ENCODE measurements at places on chromosomes 5 and 9.

DNA sequence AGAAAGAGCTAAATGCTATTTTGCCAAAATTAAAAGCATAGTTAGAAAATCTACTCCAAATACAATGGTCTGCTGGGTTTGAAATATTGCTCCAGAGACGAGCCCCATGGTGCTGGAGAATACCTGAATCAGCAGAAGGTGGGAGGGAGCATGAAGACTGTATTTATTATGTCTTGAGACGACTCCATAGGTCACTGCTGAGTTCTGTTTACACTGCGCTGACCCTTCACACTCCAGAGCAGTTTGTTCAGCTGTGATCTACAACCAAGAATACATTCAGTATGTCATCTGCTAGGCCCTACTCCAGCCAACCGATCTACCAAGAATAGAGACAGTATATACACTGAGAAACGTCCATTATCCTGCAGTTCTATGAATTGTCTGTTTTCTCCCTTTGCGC lies 150.5 kb downstream of the TLE1 start:
- DNase-seq = no peak

DNA sequence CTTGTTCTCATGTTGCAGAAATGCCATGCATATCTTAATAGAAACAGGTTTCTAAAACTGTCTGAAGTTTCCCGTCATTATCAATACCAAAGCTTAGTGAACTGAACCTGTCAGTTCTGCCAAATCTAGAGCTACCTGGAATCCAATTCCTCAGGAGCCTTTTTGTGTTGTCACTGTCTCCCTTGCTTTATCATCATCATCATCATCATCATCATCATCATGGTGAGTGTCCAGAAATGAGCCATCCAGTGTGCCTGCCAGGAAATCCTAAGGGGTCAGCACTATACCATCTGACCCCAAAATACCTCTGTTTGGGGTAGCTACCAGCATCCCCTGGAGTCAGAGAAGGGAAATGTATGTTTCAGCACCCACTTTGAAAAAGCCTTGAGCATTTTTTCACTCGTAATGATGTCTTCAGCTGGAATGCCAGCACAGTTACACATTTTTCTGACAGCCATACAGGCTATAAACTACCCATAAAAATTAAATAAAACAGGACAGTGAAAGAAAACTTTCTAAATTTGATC lies 150.3 kb downstream of the NR2F1-AS1 start:
- no peak for DNase-seq

- DNase-seq = no peak
Observed at GRCh38 chr5:175823731-175824525, 47.5 kb upstream of the CPLX2 start.

- no peak for DNase-seq
Observed at GRCh38 chr5:150206098-150206778, 16.4 kb downstream of the SLC6A7 start.

DNA sequence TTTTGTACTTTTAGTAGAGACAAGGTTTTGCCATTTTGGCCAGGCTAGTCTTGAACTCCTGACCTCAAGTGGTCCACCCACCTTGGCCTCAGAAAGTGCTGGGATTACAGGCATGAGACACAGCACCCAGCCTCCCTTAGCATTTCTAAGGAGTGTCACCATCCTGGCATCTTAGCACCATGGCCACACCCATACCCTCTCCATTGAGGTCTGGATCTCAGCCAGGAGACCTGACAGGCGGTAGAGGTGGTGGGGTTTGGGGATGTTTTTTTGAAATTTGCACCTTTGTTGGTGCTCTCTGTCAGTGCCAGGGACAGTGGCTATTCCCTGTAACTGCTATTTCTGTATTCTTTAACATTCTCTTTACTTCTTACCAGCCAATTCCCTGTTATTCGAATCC lies 72.5 kb downstream of the TRIM36 start:
- DNase-seq = no peak

GRCh38 chr9:92384375-92384774 lies 20.0 kb downstream of the OGN start:
- DNase-seq = no peak

GRCh38 chr9:87713988-87714330 lies 12.0 kb upstream of the CTSL start:
- no peak for DNase-seq

GRCh38 chr5:66277981-66278380 lies 133.9 kb downstream of the SREK1 start:
- DNase-seq = no peak

DNA sequence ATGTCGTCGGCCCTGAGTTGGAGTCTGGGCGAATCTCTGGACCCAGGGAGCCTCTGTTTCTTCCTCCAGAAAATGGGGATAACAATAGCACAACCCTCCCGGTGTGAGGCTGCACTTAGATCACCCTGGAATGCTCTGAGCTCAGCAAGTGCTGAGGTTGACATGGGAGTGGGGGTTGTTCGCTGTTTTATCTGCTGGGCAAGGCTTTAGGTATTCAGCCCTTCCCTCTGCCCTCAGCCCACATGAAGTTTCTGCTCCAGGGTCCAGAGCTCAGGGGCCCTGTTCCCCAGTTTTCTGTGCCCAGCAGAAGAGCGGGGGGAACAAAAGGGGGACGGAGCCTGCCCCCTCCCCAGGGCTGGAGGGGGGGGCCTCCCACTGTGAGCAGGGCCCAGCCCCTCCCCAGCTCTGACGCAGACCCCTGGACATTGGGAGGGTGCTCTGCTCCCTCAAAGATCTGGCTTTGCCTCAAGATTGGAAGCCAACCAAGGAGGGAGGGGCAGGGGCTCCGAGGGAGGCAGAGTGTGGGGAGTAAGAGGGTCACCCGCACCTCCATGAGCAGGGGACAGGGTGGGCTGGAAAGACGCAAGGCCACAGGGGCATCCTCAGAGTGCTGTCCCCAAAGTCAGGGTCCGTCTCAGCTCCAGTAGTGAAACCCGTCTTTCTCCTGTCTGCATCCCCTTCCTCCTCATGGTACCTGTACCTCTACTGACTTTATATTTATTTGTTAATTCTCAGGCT lies 215.6 kb downstream of the C9orf50 start:
- DNase-seq = no peak

GRCh38 chr5:134118212-134118835 lies 3.8 kb downstream of the TCF7 start:
- DNase-seq = no peak

DNA sequence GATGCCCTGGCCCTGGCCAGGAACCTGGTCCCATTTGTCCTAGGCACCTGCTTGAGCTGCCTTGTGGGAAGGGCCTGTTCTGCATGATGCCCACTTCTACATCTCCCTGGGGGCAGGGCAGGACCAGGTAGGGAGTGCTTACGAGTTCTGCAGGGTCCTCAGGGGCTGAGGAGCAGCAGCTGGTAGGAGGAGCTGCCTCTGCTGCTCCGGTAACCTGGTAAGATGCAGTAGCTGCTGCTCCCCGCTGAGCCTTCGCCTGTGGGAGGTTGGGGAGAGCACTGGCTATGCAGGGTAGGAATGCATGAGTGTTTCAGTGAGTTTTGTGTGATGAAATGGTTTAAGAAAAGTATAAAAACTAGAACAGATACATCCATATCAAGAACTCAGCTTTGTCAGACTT lies 13.6 kb downstream of the LRRC8A start:
- DNase-seq = no peak

GRCh38 chr9:34560599-34561214 lies 28.8 kb downstream of the CNTFR start:
- no peak for DNase-seq

- DNase-seq = no peak
Observed at GRCh38 chr9:132986640-132987620, 8.4 kb downstream of the GFI1B start.

DNA sequence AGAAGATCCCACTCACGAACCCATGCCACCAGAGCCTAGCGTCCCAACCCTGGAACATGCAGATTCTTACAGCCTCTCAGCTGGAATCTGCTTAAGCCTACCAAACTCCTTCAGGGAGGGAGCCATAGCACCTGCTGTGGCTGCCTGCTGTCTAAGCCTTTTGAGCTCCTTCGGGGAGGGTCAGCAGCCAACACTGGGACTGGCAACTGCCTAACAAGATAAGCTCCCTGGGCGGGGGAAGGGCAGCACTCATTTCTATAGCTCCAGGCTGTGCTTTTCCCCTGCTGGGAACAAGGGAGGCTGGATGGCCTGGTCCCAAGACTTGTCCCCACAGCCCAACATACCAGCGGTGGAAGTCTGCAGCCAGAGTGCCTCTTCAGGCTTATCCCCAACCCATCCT lies 199.1 kb upstream of the OR13F1 start:
- no peak for DNase-seq

DNA sequence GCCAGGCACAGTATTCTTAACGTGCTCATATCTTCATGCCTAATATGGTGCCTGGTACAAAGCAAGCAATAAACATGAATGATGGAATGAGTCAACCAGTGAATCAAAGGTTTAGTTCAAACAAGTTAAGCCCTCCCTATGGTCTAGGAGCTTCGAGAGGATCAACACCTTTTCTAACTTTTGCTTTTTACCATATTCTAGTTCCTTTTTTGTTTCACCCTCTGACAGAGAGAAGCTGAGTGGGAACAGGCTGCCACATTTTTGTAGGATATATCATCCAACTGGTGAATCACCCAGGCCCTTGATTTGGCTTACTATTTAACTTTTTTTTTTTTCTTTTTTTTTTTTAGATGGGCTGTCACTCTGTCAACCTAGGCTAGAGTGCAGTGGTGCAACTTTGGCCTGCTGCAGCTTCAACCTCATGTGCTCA lies 39.3 kb upstream of the TNC start:
- DNase-seq = no peak

DNA sequence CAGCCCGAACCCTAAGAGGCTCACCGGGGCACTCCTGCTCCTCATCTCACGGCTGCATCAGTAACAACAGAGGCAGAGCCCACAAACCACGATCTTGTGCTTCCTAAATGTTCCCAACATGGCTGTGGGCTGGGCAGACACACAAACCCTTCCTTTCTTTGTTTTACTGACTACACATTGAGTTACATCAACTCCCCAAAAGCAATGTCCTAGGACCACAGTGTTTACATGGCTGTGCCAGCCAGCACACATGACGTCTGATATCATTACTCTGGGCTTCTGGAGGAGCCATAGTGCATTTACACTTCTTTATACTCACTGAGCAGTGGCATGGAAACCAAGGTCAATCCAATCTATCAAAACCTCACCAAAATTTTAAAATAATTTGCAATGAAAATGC lies 101.4 kb downstream of the LHFPL2 start:
- DNase-seq = no peak

DNA sequence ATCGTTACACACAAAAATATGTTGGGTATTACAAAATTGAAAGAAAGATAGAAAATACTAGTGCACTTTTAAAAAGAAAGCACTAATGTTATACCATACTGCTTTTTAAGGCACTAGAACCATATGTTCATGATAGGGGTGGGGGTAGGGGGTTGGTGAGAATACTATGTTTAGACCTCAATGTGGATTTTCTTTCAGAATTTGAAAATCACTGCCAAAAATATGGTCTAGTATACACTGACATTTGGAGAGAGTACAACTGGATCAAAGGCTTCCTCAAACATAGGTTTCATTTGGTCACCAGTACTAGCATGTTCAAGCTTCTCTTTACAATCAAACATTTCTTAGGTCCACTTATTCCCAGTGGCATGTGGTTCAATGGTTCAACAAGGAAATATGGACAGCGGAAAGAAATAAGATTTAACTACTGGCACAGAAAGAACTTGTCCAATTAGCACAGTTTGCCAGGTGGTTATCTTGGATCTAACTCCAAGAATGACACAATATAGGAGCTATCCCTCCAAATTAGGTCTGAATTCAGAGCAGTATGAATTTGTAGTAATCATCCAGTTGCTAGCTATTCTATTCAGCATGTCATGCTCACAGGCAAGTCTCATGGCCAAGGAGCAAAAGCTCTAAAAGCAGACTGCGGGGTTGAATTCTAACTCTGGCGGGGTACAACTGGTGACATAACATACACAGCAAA lies 139.3 kb downstream of the SLC24A2 start:
- no peak for DNase-seq

- DNase-seq = no peak
Observed at GRCh38 chr9:107895501-107896001, 406.0 kb upstream of the KLF4 start.

DNA sequence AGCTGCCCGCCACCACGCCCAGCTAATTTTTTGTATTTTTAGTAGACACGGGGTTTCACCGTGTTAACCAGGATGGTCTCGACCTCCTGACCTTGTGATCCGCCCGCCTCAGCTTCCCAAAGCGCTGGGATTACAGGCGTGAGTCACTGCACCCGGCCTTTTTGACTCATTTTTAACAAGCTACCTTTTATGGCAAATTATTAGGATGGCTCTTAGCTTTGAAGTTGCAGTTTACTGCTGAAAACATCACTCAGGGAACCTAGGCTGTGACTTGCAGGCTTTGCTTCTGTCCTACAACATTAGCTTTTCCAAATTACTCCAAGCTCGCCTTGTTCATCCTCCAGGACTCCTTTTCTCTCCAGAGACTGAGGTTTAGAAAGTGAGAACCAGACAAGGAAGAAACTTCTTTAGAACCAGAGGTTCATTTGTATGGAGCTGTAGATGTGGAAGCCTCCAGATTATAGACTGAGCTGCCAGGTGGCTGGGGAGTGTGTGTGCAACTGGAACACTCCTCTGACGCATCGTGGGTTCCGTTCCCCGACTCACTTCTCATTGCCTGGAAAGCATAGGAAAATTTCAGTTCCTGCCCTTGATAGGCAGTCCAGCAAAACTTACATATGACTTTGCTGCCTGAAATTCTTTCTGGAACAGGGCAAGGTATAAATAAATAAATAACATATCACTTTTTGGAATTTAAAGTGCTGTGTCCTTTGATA lies 23.8 kb upstream of the SPTAN1 start:
- no peak for DNase-seq

GRCh38 chr5:21802869-21803490 lies 1050.2 kb downstream of the CDH12 start:
- DNase-seq = no peak

DNA sequence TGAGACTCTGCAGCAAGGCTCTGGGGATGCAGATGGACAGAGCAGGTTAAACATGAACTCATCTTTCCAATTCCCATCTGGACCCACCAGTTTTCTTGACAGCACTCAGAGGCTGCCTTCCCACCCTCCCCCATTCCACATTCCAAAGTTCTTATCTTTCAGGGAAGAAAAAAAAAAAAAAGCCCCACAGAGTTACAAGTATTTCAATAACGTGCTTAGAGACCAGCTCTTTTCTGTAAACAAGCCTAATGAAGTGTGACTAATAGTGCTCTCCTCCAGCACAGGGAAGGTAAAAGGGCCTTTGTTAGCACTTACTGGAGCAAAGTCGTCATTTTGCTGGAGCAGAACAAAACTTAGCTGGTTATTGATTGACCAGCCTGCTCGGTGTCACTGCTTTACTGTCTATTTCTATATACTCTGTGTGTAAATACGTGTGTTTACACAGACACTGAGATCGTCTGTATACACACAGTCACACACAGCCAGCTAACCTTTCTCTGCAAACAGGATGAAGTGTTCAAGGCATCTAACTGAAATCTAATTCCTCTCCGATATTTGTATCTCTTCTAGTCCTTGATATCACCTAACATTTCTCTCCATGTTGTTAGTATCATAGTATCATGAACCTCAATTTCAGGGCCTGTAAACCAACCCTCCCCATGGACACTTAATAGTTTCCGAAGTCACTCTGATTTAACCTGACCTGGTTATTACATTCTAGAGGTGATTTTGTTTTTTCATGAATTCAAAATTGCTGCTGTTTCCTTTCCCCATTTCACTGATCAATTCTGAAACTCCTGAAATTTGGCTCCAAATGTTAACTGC lies 84.9 kb downstream of the ZNF608 start:
- no peak for DNase-seq

GRCh38 chr9:117521293-117521692 lies 106.4 kb upstream of the ASTN2 start:
- DNase-seq = no peak

Data from central memory CD4-positive, alpha-beta T cell (primary cell).